ENCODE measurements at places on chromosomes 1 and 21.

- no peak for DNase-seq
Measured at GRCh38 chr1:83115785-83116184, 883.1 kb downstream of the TTLL7 start.

DNA sequence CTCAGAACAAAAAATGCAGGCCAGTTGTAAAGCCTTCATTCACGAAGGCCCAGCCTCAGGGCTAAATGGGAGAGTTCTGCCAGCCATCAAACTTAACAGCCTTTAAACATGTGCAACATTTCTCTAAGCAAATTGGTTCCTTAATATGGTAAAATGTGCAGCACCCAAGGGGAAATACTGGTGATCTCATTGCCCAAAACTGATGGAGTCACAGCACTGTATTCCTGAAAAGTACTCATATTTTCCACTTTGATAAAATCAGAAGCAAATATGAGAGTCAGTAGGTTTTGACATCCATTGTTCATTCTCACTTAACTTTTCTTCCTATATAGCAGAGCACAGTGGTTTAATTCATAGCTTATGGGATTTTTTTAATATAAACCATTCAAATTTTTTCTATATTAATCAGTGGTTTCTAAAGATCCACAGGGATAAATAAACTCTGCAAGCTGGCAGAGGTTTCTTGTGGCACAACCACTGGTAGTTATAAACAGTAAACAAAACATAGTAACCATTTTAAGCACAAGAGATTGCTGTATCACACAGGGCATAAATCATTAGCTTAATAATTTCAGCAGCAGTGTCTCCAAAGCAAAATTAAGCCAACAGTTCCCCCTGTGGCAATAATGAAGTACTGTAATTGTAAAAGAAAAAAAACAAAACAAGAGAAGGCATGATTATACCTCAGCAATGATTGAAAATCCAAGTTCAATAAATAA, 106.9 kb upstream of the LYPLAL1 start:
- DNase-seq: peak; percentile 52

DNA sequence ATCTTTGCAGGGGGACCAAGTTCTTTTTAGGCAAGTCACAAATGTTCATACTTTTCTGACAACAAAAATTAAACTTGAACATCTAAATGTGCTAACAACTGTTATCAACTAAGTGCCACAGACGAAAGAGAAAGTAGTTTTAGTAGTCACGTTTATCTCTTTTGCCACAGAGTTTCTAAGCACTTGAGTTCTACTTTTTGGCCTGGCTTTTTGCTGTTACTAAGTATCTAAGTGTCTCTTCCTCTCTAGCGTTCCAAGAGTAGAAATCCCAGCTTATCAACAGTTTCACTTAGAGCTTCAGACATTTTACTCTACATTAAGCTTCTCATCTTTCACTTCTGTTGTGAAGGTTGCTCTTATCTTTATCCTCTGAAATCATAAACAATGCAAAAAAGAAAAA, 34.2 kb downstream of the GATAD2B start:
- no peak for DNase-seq

- DNase-seq: no peak
Measured at GRCh38 chr1:7437608-7438395, 333.3 kb upstream of the VAMP3 start.

DNA sequence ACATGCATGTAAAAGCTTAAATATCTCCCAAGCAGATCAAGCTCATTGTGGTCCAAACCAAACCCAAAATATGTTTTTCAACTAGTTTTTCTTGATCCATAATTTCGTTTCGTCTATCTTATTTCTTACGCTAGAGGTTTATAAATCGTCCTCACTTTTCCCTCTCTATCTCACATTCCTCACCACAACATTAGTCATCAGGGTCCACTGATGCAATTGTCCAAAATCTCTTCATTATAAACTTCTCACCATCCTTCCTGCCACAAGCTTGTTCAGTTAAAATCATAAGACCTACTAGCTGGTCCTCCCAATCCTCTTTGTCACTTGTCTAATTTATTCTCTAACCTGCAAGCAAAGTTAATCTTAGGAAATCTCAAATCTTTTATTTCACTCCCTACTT, 173.0 kb upstream of the PALMD start:
- DNase-seq: no peak

DNA sequence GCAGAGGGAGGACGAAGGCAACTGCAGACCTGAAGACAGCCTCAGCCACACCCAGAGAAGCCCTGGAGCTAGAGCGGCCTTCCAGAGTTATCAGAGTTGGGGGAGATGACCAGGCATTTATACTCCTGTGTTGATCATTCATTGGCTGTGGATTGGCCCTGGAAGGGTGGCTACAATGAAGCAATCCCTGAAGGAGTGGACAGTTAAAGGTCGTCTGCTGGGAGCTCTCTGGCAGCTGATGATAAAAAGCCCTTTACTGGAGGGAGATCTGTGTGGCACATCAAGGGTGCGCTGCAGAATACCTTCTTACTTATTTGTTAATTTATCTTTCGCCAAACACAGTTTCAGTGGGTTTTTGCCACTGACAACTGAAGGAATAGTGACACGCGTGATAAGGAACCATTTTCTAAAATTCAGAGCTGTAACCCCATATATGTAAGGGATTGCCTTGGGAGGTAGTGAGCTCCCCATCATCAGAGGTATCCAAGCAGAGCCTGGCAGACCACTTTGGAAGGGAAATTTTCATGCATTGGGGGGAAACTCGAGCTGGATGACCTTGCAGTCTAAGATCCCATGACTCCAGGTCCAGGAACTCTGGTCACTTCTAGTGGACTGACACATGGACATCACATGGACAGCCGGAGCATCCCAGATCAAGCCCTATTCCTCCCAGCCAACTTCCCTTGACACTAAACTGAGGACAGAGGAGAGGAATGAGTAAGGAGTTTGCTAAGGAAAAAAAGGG, 126.4 kb upstream of the GADD45A start:
- DNase-seq: no peak

Data from astrocyte of the cerebellum (primary cell).